ENCODE measurements at places on chromosomes 11 and 22. TPM values are rescaled to one million over a fixed set of nuclear protein-coding genes. Genes with fewer than 3 reads are reported as not detected.
A peak's percentile ranks its signal among the peaks of the same experiment; 100 is the strongest.

DNA sequence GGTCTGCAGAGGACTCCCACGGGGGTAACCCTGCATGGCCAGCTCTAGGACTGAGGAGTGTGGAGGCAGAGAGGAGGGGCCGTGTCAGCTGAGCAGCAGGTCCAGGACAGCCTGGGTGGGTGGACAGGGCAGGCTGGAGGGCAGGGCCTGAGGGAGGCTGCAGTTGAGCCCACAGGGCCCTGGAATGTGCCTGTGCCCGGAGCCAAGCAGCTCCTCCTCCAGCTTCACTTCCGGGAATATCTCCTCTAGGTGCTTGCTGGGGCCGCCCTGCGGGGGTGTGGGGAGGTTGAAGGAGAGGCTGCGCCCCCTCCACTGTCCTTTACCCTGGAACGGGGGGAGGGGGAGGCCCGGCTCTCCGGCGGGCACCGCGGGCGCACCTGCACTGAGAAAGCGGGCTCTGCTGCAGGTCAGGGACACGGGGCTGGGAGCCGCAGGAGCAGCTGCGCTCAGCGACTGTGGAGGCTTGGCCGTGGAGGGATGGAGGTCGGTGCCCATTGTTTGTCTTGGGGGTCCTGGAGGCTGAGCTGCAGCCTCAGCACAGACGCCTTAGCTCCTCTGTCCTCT lies 1293.2 kb downstream of the BRD1 start:
- H3K36me3 ChIP-seq, result no peaks in the 10 kb centered on the region
- no peaks in the 10 kb centered on the region for H3K4me1 ChIP-seq
- H3K27ac ChIP-seq, result no peak overlapping the region
- no peak for DNase-seq
- peaks cover 17% of the 10 kb centered on the region for H3K27me3 ChIP-seq
- H3K4me3 ChIP-seq, result no peak overlapping the region

FOLR2 gene
- not detected for total RNA-seq

DNA sequence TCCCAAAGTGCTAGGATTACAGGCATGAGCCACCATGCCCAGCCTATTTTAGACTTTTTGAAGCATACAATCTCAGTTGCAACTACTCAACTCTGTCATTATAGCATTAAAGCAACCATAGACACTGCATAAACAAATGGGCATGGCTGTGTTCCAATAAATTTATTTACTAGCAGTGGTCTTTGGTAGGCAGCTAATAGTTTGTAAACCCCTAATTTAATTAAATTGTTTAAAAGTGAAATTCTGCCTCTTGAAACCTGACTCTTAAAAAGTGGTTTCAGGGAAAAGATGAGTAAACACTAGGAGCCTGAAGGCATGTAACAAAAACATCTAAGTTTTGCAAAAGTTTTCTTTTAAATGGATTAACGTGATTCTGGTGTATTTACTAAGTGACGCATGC lies 1364.5 kb downstream of the LRRC4C start:
- no peak for DNase-seq
- H3K4me1 ChIP-seq, result no peaks in the 10 kb centered on the region
- no peaks in the 10 kb centered on the region for H3K27me3 ChIP-seq
- no peak overlapping the region for H3K27ac ChIP-seq
- no peaks in the 10 kb centered on the region for H3K36me3 ChIP-seq

DNA sequence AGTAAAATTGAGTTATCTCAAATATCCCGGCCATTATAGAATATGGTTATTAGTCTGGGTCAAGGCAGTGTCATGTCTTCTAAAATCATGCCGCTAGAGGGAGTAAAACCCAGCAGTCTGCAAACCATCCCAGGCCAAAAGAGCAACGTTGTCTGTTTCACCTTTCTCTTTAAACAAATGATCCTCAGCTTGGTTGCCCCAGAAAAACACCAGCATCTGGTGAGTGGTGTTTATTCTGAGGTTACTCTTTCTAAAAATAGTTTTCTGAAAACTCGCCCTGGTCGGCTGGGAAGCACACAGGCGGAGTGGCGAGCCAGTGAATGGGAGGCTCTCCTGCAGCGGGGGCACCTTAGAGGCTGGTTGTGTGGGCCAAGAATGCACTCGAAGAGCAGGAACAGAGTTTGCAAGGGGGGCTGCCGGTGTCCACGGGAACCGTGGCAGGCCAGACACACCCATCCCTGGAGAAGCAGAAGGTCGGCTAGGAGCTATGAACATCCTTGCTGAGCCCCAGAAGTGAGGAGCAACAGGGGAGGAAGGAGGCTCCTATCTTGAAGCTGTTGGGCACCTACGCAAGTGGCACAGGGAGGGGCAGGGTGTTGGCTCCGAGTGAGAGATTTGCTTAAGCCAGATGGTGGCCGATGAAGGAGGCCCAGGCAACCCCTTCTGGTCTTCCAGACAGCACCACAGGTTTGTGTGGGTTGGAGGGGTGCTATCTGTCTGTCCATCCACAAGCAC lies 297.1 kb downstream of the ETS1 start:
- no peak overlapping the region for H3K4me3 ChIP-seq
- no peaks in the 10 kb centered on the region for H3K27me3 ChIP-seq
- peak; percentile 21 for DNase-seq
- H3K4me1 ChIP-seq, result peaks cover 12% of the 10 kb centered on the region
- H3K27ac ChIP-seq, result no peak overlapping the region

DNA sequence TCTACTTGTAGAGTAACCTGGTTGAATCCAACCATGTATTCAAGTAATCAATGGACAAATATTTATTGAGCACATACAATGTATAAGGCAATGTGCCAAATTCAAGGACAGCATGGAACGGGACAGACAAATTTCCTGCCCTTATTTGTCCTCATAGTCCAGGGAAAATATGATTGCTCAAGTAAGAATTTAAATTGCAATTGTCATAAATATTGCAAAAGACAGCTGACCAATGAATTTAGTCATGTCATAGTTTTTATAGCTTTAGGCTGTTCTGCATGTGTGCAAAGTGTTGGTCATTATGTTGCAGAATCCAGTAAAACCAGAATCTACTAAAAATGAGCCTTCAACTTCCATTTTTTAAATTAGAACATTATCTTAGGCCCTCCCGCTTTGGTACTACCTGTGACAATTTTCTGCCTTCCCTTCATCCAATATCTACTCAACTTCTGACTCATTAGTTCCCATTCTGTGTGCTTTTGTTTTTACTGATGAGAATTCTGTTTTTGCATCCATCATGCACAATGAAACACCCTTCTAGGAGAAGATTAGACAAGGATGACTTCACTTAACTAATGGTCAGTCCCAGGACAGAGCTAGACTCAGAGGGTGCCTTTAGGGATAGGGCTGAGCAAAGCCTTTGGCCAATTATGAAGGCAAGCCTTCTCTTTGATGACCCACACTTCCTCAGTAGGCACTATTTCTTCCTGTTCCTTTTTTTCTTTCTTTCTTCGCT lies 45.8 kb upstream of the FIBIN start:
- DNase-seq, result no peak
- no peaks in the 10 kb centered on the region for H3K27me3 ChIP-seq
- H3K36me3 ChIP-seq, result no peaks in the 10 kb centered on the region
- H3K27ac ChIP-seq, result no peak overlapping the region

DNA sequence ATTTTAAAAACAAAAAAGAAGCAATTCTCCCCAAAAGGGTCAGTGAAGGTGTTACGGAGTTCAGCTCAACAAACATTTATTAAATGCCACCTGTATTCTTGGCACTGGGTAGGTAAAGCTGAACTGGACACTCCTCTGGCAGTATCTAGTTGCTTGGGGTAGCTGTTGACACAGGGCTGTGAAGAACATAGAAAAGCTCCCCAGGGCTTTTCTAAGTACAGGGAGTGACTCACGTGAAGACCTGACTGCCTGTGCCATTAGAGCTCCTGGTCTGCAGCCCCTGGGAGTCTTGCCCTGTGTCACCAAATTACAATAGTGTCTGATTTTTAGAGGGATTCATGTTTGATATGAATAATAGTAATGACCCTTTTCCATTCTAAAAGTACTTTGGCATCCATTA lies 43.6 kb downstream of the COA4 start:
- no peak for DNase-seq
- H3K4me3 ChIP-seq, result no peak overlapping the region
- peaks cover 15% of the 10 kb centered on the region for H3K36me3 ChIP-seq

DNA sequence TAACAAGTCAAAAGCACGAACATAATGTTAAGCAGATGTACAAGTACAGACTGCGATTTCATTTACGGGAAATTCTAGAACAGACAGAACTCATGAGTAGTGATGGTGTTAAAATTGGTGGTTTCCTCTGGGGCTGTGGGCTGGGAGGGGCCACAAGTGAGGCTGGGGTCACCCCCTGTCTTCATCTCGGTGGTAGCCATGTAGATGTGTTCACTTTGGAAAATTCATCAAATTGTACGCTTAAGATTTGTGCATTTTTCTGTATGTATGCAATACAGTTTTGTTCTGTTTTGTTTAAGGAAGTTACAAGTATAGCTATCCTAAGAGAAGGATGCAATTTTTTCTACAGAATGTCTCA lies 504 bp upstream of the ASCC2 start:
- no peaks in the 10 kb centered on the region for H3K36me3 ChIP-seq
- peak overlapping the region; percentile 82 for H3K4me3 ChIP-seq
- DNase-seq, result no peak
- no peaks in the 10 kb centered on the region for H3K27me3 ChIP-seq
- peak overlapping the region; percentile 52 for H3K27ac ChIP-seq

CCDC116 gene
- total RNA-seq, result 0.33 TPM

CLDN5 gene
- total RNA-seq, result not detected

DNA sequence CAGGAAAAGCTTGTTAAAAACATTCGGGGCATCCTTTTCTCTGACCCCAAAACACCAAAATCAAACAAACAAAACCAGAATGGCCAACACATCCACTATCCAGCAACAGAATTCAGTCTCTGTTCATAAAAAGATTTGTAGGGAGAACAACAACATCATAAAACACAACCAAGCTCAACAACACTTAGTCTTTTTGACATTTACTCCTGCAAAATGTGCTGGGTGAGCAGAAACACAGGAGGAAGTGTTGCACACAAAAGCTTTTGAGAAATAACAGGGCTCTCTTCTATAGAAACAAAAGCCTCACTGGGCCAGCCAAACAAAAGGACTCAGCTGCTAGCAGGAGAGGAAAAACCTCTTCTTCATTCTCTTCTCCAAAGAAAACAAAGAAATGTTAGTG lies 736.0 kb upstream of the CCDC90B start:
- DNase-seq, result no peak
- H3K36me3 ChIP-seq, result no peaks in the 10 kb centered on the region
- H3K4me3 ChIP-seq, result no peak overlapping the region
- H3K27ac ChIP-seq, result no peak overlapping the region
- no peaks in the 10 kb centered on the region for H3K4me1 ChIP-seq

- H3K27ac ChIP-seq, result no peak overlapping the region
- H3K36me3 ChIP-seq, result no peaks in the 10 kb centered on the region
- no peaks in the 10 kb centered on the region for H3K4me1 ChIP-seq
Observed at GRCh38 chr11:86438685-86439084, 64.0 kb downstream of the CCDC81 start.

Measured in HepG2 (cell line).